ENCODE measurements at places on chromosomes 3 and 15.

DNA sequence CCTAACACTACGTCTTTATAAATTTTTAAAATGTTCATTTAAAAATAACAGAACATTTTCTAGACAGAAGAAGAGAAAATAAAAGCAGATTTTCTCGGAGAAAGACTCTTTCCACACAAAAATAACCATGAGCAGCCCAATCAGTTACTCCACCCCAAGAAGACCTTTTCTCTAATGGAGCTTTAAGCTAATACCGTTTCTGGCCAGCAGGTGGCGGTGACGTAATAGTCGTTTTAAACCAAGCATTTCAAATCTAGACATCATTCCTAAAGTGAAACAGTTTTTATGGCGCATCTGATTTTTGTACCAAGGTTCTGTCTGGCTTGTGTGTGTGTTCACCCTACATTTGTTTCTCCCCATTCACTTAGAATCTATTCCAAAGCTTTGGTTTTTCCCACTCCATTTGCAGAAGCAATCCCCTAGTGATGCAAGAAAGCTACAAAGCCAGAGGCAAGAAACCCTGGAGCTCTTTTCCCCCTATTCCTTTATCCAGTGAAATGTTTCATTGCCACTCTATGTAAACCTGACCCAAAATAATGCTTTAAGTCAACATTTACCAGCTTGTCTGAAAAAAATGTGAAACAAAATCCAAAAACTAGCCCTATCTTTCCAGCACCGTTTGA, 336.7 kb upstream of the IGF1R start:
- DNase-seq, result peak; percentile 65

- no peak for DNase-seq
These were observed 310.6 kb downstream of the GRM7 start for GRCh38 chr3:7171493-7171892.

DNA sequence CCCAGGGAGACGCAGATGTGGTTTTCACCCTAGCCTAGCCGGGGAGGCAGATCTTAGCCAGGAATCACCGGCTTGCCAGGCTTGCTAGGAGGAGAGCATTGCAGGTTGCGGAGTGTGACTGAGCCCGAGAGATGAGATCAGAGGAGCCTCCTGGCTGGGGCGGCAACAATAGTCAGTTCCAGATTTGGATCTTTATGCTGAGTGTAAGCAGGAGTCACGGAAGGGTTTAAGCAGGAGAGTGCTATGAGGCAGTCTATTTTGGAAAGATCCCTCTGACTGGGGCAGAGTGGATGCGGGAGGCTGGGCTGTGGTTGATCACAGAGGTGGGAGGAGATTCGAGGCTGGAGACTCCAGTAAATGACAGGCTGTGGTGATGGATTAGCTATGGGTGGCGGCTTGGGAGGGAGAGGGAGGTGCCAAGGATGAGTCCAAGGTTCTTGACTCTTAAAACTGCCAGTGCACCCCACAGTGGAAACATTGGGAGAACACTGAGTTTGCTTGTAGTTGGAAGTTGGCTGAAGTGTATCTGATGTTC, 10.4 kb upstream of the BAHD1 start:
- DNase-seq, result no peak

DNA sequence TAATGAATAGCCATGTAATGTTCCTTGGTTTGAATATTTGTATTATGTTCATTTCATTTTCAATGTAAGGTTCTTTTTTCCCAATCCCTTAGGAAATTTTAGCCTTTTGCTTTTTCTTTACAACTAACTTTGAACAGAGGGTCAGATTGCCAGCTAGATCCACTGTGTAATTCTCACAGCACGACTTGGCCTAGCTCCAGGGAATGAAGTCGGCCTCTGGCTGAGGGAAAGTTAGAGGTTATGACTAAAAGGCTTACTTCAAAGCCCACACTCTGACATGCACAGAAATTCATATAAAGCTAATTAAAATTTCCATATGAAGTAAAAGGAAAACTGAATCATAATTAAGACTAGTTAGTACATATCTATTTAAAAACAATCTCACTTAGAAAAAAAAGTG, 38.7 kb downstream of the ROBO1 start:
- no peak for DNase-seq

- DNase-seq, result no peak
These were observed 196.7 kb upstream of the TPRG1 start for GRCh38 chr3:188974856-188975599.
